ENCODE measurements at places on chromosomes 5 and 9.

DNA sequence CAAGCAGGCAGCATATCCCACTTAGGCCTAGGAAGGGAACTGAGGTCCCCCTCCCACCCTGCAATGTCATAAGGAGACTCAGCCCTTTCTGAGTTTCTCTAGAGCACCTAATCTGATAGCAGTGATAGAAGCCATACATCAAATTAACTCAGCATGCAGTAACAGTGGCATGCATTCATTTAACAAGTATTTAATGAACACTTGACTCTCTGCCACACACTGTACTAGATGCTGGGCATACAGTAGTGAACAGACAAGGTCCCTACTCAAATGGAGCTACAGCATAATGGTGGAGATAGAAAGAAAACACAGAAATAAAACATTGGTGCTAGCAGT, 58.6 kb downstream of the SLC22A5 start:
- no peak for DNase-seq

DNA sequence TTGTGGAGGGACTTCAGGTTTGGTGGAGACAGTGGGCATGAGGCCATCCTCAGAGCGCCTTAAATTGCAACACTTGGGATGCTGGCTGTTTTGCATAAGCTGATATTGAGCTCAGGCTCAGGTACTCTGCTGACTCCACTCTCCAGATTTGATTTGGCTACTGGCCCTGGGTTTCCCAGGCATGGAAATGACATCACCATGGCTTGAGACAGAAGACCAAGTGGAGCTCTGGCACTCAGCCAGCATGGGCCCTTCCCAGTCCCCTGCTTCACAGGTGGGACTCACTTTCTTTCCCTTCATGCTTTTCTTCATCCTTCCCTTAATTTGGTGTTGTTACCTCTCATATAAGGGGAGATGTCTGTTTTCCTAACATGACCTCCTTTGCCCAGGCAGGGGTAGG, 72.0 kb upstream of the IL12B start:
- DNase-seq: no peak

DNA sequence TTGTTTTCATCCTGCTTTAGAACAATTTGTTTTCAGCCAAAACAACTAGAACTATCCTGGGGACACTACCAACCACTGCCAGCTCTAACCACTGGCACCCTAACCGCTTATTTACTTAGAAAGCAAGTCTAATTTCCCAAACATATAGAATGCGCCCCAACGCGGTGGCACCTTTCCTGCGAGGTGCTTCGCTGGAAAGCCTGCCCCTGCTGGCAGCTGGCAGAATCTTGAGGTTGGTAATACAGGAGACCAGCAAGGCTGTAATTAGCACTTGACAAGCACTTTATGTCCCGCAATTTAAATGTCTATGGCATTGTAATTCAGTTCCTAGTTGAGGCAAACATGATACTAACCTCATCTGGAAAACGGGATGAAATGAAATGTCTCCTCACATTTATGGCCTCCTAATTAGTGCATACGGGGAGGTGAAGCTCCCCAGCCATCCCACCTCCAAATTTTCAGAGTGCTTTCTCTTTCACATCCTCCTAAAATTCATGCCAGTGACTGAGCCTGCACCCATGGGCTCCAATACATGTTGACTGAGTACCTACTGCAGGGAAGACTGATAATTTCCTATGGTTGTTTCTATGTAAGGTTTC, 30.4 kb downstream of the GABBR2 start:
- peak; percentile 29 for DNase-seq

DNA sequence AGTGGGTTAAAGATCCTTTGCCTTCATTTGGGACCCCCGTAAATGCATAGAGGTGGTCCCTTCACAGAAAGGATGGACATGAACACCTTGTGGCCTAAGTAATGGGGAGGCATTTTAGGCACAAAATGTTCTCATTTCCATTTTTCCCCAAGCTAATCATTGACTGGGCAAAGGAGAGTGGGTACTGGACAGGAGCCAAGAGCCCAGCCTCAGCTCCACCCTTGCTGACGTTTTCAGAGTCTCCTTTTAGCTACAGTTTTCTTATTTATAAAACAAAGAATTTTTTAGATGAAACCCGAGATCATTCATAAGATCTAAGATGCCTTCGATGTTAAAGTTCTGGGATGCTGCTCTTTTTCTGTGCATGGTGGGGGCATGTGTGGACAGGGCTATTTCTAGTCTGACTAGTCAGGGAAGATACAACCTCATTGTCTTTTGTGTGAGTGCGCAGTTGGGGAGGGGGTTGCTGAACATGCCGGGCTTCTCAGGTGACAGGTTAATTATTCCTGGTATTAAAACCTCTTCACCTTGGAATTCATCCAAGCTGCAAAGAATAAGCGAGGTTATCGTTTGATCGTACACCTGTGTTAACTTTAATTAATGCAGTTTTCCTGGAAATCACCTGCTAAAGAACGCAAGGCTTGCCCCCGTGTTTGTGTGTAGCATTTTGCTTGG, 48.4 kb downstream of the ADAMTS16 start:
- DNase-seq: no peak

GRCh38 chr5:112983363-112983762, 6.8 kb downstream of the DCP2 start:
- no peak for DNase-seq

DNA sequence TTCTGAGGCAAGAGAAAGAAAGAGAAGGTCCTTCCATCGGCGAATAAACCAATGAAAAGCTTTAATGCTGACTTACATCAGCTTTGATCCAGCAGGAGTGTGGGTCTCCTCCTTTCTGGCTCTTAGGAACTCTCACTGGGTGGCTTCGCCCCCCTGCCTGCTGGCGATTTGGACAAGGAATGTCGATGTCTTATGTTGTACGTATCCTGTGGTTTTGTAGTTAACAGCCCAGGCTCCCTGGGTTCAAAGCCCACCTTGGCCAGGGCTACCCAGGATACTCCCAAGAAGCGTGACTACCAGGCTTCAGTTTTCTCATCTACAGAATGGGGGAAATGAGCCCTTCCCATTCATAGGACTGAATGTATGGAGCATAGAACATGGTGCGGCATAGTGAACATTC, 124.2 kb downstream of the ROR2 start:
- DNase-seq: no peak

- DNase-seq: no peak
Measured at GRCh38 chr9:11340654-11341053, 727.9 kb upstream of the PTPRD start.

GRCh38 chr9:108411632-108412031, 444.2 kb downstream of the ACTL7B start:
- no peak for DNase-seq

GRCh38 chr5:53616939-53617549, 56.6 kb downstream of the NDUFS4 start:
- DNase-seq: no peak

DNA sequence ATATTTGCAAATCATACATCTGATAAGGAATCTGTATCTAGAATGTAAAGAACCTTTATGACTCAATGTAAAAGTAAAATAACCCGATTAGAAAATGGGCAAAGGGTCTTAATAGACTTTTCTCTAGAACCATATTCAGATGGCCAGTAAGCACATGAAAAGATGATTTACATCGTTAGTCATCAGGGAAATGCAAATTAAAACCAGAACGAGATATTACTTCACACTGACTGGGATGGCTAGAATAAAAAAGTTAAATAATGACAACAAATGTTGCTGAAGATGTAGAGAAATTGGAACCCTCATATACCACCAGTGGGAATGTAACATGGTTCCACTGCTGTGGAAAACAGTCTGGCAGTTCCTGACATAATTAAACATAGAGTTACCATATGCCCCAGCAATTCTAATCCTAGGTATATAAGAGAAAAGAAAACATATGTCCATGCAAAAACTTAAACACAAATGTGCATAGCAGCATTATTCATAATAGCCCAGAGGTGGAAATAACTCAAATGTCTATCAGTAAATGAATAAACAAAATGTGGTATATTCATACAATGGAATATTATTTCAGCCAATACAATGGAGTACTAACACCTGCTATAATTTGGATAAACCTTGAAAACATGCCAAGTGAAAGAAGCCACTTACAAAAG, 100.4 kb upstream of the MAMDC2 start:
- no peak for DNase-seq

DNA sequence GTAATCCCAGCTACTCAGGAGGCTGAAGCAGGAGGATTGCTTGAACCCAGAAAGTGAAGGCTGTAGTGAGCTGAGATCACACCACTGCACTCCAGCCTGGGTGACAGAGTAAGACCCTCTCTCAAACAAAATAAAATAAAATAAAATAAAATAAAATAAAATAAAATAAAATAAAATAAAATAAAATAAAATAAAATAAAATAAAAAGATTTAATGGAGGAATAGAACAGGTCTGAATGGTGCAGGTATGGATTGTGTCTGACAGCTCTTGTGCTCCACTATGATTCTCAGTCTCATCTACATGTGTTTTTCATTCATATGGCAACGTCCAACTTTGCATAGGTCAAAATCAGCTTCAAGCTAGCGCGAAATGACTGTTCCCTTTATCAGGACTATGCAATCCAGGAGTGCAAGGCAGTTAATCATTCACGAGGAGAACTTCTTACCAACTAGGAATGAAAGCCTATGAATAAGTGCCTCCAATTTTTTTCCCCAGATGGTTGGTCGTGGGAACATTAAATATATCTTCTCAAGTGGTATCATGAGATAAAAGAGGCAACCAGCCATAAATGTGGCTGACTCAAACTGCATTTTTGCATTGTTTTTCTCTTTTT, 1392.3 kb upstream of the CDH9 start:
- DNase-seq: no peak

DNA sequence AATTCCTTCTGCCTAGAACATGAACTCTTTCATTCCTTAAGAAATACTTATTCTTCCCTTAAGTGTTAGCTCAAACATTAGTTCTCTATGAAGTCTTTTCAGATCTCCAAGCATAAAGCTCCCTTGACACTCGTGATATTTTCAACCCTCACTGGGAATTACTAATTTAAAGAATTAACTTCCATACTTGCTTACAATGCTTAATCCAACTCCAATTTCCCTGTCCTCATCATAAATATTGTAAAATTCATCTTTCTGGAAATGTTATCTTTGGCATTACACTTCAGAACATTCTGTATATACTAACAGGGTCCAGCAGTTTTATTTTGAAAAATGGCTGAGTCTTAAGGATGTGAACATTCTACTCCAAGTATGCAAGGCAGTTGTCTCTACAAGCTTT, 7.2 kb downstream of the STARD4 start:
- no peak for DNase-seq

- DNase-seq: peak; percentile 34
Measured at GRCh38 chr9:110257097-110257841, 962 bp upstream of the TXN start.

- DNase-seq: no peak
Measured at GRCh38 chr5:149282966-149283332, 11.3 kb downstream of the AFAP1L1 start.
